ENCODE measurements at places on chromosomes 4 and X. TPM values are rescaled to one million over a fixed set of nuclear protein-coding genes. Genes with fewer than 3 reads are reported as not detected.

VEGFD gene
- polyA plus RNA-seq, result 0.37 TPM

SPIN4 gene
- 0.68 TPM for polyA plus RNA-seq

TRMT2B gene
- 3.6 TPM for polyA plus RNA-seq

GLRA2 gene
- polyA plus RNA-seq, result not detected

UCHL1 gene
- 0.65 TPM for polyA plus RNA-seq

GPR173 gene
- polyA plus RNA-seq, result 0.07 TPM

UGT2B17 gene
- 17.2 TPM for polyA plus RNA-seq

EFHC2 gene
- polyA plus RNA-seq, result not detected

MAGED1 gene
- 51.7 TPM for polyA plus RNA-seq

DUX4 gene
- not detected for polyA plus RNA-seq

TEX13B gene
- polyA plus RNA-seq, result not detected

CLDN34 gene
- polyA plus RNA-seq, result not detected

ANXA3 gene
- 1.7 TPM for polyA plus RNA-seq

NALF2 gene
- not detected for polyA plus RNA-seq

ZNF732 gene
- not detected for polyA plus RNA-seq

SEC24B gene
- polyA plus RNA-seq, result 18.8 TPM

TMEM255A gene
- polyA plus RNA-seq, result 0.08 TPM

PRRG1 gene
- polyA plus RNA-seq, result 1.8 TPM

HERC5 gene
- 5.0 TPM for polyA plus RNA-seq

DMP1 gene
- polyA plus RNA-seq, result not detected

SUPT20HL1 gene
- not detected for polyA plus RNA-seq

OGT gene
- polyA plus RNA-seq, result 25.9 TPM

TMSB15C gene
- polyA plus RNA-seq, result not detected

PAGE2B gene
- not detected for polyA plus RNA-seq

NHS gene
- 0.07 TPM for polyA plus RNA-seq

HMX1 gene
- not detected for polyA plus RNA-seq

CUL4B gene
- 7.9 TPM for polyA plus RNA-seq

ATP7A gene
- polyA plus RNA-seq, result 1.2 TPM

XAGE1A gene
- not detected for polyA plus RNA-seq

TMPRSS11F gene
- not detected for polyA plus RNA-seq

CDS1 gene
- polyA plus RNA-seq, result 0.85 TPM

ASB9 gene
- polyA plus RNA-seq, result 3.1 TPM

FSTL5 gene
- polyA plus RNA-seq, result 0.01 TPM

SNCA gene
- 0.44 TPM for polyA plus RNA-seq

LDB2 gene
- polyA plus RNA-seq, result 14.8 TPM

SRPK3 gene
- polyA plus RNA-seq, result not detected

MXRA5 gene
- polyA plus RNA-seq, result 0.32 TPM

TMSB15B gene
- 0.07 TPM for polyA plus RNA-seq

DMRTC1B gene
- not detected for polyA plus RNA-seq

SYP gene
- polyA plus RNA-seq, result 0.30 TPM

PRR32 gene
- polyA plus RNA-seq, result not detected

FGFBP2 gene
- polyA plus RNA-seq, result 0.60 TPM

FDCSP gene
- polyA plus RNA-seq, result not detected

DGKK gene
- not detected for polyA plus RNA-seq

DYNLT3 gene
- polyA plus RNA-seq, result 13.4 TPM

RTL3 gene
- polyA plus RNA-seq, result not detected

FIP1L1 gene
- 12.2 TPM for polyA plus RNA-seq

SLC6A14 gene
- polyA plus RNA-seq, result not detected

GAB3 gene
- polyA plus RNA-seq, result 0.66 TPM

TRIM2 gene
- polyA plus RNA-seq, result 3.4 TPM

LRIT3 gene
- polyA plus RNA-seq, result 0.07 TPM

PGAM4 gene
- not detected for polyA plus RNA-seq

MAGEB17 gene
- not detected for polyA plus RNA-seq

WDR17 gene
- 0.18 TPM for polyA plus RNA-seq

AP1S2 gene
- 8.0 TPM for polyA plus RNA-seq

H2AZ1 gene
- polyA plus RNA-seq, result 96.6 TPM

PDGFRA gene
- 8.7 TPM for polyA plus RNA-seq

ARMCX4 gene
- 1.9 TPM for polyA plus RNA-seq

Data from liver (tissue), 10 donors.